ENCODE measurements at places on chromosomes 7 and 10.

DNA sequence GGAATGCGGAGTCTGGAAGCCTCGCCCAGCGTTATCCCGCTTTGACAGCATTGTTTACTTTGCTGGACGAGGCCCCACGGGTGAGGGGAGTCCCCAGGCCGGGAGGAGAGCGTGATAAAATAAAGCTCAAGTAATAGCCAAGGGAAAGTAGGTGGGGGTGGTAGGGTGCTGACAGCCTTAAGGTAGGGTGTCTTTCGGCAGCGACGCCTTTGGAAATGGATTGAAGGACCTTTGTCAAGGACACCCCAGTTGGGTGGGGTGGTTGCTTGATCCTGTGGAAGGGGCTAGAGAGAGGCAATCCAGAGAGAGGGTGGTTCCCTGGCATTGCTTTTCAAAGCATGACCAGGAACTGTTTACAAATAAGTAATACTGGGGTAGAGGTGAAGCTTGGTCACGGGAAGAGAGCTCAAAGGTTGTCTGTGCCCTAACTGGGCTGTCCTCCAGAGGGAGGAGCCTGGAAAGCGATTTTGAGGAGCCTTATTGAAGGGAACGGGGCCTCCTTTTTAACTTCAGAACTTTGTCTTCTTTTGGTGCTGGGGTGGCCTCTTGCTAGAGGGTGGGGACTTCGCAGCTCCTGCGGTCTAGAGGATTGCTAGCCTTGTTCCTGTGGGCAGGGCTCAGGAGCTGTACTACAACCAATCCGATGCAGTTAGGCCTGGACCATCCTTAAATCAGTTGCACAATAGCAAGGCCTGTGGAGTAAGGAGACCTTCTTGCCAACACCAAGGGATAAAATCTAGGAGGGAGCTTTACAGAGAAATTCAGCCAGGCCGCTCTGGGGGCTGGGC lies 1.3 kb downstream of the EIF4EBP2 start:
- peak; percentile 94 for DNase-seq

DNA sequence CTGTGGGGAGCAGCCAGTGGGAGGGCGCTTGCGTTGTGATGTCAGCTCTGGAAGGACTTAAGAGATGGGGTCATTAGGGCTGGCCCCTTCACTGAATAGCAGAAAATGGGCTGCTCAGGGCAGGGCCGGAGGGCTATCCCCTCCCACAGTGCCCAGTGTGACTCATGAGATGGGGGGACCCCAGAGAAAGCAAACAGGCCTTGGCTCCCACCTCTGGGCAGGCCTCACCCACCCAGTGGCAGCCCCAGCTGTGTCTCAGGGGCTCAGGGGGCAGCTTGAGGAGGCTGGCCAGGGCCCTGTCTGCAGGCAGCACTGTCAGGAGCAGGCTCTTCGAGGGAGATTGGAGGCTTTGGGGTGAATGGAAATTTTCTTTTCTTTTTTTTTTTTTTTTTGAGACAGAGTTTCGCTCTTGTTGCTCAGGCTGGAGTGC lies 168.3 kb downstream of the SLIT1 start:
- no peak for DNase-seq

- no peak for DNase-seq
Observed at GRCh38 chr7:94239661-94240234, 154.9 kb upstream of the COL1A2 start.

- no peak for DNase-seq
Observed at GRCh38 chr7:219581-220150, 27.3 kb downstream of the FAM20C start.

GRCh38 chr7:12089951-12090756 lies 120.9 kb upstream of the TMEM106B start:
- DNase-seq: no peak

- DNase-seq: peak; percentile 45
Observed at GRCh38 chr7:39741942-39742623, 118.7 kb downstream of the RALA start.

GRCh38 chr7:84820481-84820880 lies 366.4 kb downstream of the SEMA3D start:
- DNase-seq: no peak

DNA sequence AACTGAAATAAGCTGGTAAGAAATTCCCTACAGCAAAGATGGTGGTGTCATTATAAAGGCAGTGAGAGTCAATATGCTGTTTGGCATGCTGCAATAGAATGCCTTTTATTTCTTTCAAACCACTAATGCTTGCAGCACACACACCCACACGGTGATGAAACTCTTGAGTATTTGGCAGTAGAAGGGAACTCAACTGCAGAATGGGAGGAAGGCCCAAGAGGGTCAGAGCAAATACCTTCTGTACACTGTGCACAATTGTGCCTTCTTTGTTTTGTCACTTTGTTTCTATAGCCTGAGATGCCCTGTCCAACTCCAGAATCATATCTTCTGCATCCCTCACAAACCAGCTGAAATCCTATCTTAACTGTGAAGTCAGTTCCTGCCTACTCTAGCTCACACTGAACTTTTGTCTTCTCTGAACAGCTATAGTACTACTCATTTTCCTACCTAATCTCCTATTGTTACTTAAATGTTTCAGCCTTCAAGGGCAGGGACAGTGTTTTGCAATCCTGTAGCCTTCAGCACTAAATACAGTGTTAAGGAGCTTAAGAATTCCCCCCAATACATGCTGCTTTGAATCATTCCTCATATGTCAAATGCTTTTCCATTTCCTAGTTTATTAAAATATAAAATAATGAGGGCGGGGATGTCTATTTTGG lies 22.2 kb downstream of the MMS19 start:
- peak; percentile 73 for DNase-seq

GRCh38 chr10:6382081-6382480 lies 179.3 kb downstream of the PFKFB3 start:
- DNase-seq: no peak

- no peak for DNase-seq
Observed at GRCh38 chr10:101217044-101217425, 12.2 kb downstream of the LBX1 start.

DNA sequence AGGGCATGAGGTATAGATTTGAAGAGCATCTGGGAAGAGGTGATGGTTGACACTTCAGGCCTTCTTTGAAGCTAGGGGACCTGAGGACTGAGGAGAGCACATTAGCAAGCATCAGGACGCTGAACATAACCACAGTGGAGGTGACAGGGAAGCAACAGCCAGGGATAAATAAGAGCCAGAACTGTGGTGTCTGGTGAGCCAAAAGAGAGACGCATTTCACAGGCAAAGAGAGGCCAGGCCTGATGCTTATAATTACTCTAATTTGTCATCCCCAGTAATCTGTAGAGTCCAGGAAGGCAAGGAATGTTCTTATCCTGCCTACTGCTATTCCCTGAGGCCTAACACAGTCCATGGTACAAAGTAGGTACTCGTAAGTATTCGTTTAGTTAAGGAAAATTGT lies 10.4 kb upstream of the FAS start:
- no peak for DNase-seq

GRCh38 chr7:133807624-133808492 lies 319.3 kb upstream of the LRGUK start:
- no peak for DNase-seq

GRCh38 chr10:102452672-102453340 lies 1.5 kb upstream of the C10orf95 start:
- DNase-seq: peak; percentile 78

- peak; percentile 46 for DNase-seq
Observed at GRCh38 chr7:130135208-130136205, 65.2 kb downstream of the KLHDC10 start.

- no peak for DNase-seq
Observed at GRCh38 chr7:2710901-2711551, 23.0 kb downstream of the AMZ1 start.

DNA sequence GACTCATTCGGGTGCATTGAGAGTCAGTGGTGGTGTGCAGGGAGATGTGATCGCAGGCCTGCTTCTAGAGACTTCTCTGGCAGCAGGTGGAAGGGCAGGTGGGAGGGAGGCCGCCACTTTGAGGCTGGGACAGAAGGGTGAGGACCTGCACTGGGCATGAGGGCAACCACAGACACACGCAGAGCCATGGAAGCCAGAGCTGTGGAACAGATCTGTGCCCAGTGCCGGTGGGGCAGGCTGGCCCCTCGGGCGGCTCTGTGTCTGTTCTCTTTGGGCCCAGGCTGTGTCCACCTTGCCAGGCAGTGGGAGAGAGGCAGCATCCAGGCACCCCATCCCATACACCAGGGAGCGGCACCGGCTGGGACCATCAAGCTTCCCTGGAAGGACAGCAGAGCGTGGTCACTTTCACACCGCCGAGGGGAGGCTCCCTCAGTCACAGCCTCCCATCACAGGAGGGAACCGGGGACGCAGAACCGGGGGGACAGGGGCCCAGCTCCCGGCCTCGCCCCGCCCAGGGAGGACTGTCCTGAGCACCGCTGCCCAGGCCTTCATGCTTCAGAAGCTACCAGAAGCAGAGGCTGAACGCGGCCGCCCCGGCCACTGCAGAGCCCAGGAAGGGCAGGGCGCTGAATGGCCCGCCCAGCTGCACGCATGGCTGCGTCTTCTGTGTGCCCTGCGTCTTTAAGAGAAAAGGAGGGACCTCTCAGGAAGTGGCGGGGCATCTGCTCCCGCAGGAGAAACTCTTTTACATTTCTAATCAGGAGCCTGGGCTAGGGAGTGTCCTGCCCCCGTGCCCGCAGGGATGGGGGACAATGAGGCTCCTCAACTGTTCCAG lies 32.1 kb downstream of the EN2 start:
- DNase-seq: no peak

DNA sequence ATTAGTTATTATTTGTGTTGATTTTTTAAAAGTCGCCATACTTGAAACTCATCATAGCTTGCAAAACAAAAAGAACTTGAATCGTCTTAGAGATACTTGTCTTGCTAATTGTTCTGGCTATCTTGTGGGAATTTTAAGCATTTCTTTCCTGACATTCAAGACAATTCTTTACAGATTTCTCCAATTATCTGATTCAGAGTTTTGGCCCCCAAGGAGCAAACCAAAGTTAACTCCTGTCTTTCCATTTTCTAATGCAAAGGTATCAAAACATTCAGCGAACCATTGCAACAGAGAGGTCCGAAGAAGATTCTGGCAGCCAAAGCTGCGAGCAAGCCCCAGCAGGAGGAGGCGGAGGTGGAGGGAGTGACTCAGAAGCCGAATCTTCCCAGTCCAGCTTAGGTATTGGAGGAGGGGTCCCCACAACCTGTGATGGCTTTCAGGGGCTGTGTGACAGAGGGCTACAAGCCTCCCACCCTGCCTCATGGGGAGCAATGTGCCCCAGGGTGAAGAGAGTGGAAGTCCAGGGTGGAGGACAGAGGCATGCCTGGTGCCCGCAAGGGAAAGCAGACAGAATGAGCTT lies 119.4 kb upstream of the STK17A start:
- DNase-seq: no peak

- no peak for DNase-seq
Observed at GRCh38 chr10:77146712-77147336, 490.8 kb downstream of the KCNMA1 start.

DNA sequence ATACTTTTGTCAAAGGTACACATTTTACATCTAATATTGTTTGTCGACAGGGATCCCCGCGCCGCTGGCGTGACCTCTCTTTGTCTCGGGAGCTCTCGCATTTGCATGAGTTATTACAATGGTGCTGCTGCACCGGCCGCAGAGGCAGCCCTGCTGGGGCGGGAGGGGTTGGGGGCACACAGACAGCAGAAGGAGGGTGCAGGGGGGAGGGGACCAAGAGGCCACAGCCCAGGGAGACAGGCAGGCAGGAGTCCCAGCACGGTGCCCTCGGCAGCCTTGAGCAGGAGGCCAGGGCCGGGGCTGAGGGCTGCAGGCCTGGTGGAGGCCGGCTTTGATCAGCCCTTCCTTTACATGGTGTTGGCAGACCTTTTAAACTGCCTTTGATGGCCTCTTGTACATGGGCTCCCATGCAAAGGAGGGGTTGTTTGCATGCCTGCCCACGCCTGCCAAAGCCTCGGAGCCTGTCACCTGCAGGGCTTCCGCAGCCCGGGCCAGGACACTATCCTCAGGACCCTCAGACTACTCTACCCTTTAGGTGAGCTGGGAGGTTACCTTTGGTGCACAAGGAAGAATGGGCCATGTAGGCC lies 95.5 kb downstream of the EBF3 start:
- no peak for DNase-seq

- DNase-seq: no peak
Observed at GRCh38 chr7:2258661-2259365, 16.8 kb downstream of the NUDT1 start.

DNA sequence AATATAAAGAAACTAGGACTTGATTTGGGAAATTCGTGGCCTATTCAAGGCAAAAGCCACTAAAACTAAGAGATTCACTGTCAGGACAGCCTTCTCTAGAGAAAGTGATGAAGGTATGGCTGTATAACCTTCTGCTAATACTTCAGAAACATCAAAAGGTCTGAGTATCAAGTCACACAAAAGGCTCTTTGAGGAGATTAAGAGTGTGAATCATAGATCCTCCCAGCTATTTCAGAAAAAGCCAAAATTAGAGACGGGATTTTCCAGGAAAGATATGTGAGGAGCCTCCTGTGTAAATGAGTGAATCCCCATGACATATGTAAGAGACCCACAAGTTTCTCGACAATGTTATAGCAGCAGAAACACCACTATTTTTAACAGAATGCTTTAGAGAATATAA lies 56.2 kb downstream of the UBE3C start:
- no peak for DNase-seq

GRCh38 chr10:22017283-22018020 lies 13.9 kb upstream of the DNAJC1 start:
- DNase-seq: no peak

DNA sequence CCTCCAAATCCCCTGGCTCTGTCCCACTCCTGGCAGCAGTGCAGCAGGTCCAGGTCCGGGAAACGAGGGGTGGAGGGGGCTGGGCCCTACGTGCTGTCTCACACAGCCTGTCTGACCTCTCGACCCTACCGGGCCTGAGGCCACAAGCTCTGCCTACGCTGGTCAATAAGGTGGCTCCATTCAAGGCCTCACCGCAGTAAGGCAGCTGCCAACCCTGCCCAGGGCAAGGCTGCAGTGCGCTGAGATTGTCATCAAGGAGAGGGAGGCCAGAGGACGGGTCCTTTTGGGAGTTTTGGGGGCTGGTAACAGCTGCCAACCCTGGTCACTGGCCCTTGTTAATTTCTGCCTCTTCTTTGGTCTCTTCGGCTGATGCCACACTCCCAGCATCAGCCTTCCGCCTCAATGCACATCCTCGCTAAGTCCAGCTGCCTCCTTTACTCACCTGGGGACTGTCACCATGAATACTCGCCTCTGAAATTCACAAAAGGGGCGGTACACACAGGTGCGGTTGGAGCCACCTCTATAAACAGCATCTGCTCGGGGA lies 3.5 kb downstream of the EPO start:
- DNase-seq: no peak

- DNase-seq: no peak
Observed at GRCh38 chr10:86344714-86345161, 21.9 kb downstream of the GRID1 start.

GRCh38 chr7:18916826-18917225 lies 200.6 kb downstream of the TWIST1 start:
- no peak for DNase-seq

- no peak for DNase-seq
Observed at GRCh38 chr10:4086131-4086898, 301.3 kb upstream of the KLF6 start.

- no peak for DNase-seq
Observed at GRCh38 chr7:133412942-133413341, 160.1 kb downstream of the EXOC4 start.
